ENCODE measurements at places on chromosomes 1 and 21. TPM values are rescaled to one million over a fixed set of nuclear protein-coding genes. Genes with fewer than 3 reads are reported as not detected.

Gene MAPKAPK2
- total RNA-seq = 67.9 TPM

Gene INKA2
- total RNA-seq = 1.9 TPM

Gene RXFP4
- total RNA-seq = 0.07 TPM

Gene KRTAP19-7
- total RNA-seq = not detected

Gene CLCA1
- not detected for total RNA-seq

Gene CNIH4
- total RNA-seq = 110 TPM

Gene CCDC190
- not detected for total RNA-seq

Gene BRWD1
- 10.4 TPM for total RNA-seq

Gene PLA2G2A
- not detected for total RNA-seq

Gene MROH7
- total RNA-seq = not detected

Gene HSD3B1
- total RNA-seq = not detected

Gene RNF186
- not detected for total RNA-seq

Gene TMPRSS2
- not detected for total RNA-seq

Gene BRINP2
- total RNA-seq = 0.17 TPM

Gene DISP3
- 0.31 TPM for total RNA-seq

Gene COA6
- total RNA-seq = 84.7 TPM

Gene RRP1B
- 32.6 TPM for total RNA-seq

Gene LMX1A
- total RNA-seq = not detected

Gene GPR52
- not detected for total RNA-seq

Gene SPRR2G
- not detected for total RNA-seq

Gene CFHR2
- total RNA-seq = not detected

Gene ARMH1
- 0.93 TPM for total RNA-seq

Gene PBXIP1
- 16.1 TPM for total RNA-seq
